ENCODE measurements at places on chromosomes 3 and 15. TPM values are rescaled to one million over a fixed set of nuclear protein-coding genes. Genes with fewer than 3 reads are reported as not detected.

- DNase-seq = no peak
Measured at GRCh38 chr3:120749843-120750242, 7.3 kb downstream of the GTF2E1 start.

DNA sequence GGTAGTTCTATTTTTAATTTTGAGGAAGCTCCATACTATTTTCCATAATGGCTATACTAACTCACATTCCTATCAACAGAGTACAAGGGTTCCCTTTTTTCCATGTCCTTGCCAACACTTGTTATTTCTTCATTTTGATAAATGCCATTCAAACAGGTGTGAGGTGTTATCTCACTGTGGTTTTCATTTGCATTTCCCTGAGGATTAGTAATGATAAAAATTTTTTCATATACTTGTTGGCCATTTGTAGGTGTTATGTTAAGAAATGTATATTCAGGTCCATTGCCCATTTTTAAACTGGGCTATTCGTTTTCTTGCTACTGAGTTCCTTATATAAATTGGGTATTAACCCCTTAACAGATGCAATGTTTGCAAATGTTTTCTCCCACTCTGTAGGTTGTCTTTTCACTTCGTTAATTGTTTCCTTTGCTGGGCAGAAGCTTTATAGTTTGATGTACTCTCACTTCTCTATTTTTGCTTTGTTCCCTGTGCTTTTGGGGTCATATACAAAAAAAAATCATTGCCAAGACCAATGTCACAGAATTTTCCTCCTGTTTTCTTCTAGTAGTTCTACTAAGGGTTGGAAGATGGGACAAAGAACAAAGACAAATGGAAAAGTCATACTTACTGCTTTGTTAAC, 11.0 kb upstream of the VPS39 start:
- DNase-seq = no peak

DNA sequence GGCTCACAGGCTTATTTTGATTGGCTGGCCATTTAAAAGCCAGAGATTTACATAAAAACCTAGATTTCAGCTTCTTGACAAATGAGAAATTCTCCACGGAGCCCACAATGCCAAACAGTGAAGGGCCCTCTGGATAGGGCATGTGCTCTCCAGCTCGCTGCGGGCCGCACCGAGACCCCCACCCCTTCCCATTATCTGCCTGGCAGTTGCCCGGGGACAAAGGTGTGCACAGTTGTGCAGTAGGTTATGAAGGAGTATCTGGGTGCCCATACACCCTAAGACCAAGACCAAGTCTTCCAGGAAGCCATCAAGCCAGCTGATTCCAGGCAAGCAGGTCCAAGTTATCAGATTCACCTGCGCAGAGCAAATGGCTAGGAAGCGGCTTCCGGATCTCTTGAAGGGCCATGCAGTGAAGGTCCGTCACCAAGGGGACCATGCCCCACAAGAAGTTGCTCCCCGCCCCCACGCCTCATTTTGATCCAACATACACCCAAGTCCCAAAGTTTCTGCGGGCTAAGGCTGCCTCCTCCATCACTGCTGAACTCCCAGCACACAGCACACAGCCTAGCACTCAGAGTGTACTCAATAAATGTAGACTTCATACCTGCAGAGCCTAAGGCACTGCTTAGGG, 1.3 kb downstream of the MRPS25 start:
- DNase-seq = no peak

DNA sequence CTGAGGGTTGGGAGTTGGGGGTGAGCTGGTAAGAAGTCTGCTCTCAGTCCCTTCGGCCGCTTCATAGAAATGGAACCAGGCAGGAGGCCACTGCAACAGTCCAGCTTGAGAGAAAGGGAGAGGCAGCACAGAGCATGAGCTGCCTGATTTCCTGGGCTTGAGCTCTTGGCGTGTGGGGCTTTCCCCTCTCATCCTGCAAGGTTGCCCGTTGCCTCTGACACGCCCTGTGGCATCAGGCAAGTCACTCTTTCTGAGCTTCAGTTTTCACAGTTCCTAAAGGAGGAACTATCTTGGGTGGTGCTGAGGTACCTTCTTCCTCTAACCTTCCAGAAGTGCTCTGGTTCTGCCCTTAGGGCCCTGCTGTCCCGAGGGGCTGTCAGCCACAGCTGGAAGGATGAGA, 4.9 kb downstream of the MESP2 start:
- no peak for DNase-seq

DNA sequence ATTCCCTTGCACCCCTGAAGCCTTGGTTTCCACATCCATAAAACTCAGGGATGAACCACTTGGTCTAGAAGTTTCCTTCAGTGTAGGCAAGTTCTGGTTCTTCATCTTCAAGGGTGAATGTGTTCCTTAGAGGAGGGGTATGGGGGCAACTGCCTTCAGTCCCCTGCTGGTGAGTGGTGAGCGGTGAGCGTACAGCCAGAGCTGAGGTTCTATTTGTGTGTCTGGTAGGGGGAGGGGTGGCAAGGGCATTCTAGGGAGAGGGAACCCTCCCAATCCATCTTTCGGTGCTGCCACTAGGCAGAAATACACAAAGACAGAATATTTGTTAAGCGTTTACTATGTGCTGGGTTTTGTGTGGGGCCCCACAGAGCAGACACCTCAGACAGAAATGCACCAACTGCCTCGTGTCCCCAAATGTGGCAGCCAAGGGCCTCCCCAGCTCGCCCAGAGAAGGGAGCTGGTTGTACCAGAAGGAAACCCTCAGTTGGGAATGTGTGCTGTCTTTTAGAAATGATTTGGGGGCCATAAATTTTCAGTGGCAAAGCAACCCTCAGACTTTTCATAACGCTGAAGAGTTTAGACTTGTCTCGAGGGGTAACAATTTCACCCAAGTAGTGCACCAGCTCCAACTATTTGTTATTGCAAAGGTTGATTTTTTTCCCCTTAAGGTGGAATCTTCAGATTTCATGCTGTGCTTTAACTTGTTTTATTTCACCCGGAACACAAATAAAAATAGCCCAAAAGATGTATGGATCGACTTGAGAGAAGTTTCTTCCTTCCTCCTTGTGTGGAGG, 137.6 kb downstream of the FBLN2 start:
- DNase-seq = peak; percentile 63

DNA sequence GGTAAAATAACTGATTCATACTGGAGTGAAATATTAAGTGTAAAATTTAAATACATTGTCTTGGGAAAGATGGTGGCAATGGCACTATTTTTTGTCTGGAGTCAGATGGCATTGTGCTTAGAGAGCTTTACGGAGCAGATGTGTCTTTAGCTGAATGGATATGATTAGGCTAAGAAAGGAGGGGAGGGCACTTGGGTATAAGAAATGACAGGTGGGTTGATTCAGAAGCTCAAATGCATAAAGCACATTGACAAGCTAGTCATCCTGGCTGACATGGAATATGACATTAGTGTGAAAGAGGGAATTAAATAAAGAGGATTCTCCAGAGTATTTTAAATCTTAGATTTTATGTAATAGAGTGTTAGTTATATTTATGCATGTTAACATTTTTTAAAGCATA, 570.1 kb upstream of the CBLB start:
- peak; percentile 55 for DNase-seq

DNA sequence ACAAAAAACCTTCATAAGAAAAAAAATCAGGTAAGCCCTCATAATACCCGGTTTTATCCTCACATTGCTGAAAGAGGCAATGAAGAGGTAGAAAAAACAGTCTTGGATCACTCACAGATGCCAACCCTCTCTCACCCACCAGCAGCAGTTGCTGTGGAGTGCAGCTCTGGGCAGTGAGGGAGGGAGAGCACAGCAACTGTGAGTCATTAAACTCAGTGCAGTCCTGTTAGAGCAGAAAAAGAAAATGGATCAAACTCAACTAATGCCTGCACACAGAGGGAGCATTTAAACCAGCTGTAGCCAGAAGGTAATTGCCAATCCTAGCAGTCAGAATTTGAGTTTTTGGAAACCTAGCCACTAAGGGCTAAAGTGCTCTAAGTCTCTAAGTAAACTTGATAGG, 1050.6 kb upstream of the ALCAM start:
- no peak for DNase-seq

DNA sequence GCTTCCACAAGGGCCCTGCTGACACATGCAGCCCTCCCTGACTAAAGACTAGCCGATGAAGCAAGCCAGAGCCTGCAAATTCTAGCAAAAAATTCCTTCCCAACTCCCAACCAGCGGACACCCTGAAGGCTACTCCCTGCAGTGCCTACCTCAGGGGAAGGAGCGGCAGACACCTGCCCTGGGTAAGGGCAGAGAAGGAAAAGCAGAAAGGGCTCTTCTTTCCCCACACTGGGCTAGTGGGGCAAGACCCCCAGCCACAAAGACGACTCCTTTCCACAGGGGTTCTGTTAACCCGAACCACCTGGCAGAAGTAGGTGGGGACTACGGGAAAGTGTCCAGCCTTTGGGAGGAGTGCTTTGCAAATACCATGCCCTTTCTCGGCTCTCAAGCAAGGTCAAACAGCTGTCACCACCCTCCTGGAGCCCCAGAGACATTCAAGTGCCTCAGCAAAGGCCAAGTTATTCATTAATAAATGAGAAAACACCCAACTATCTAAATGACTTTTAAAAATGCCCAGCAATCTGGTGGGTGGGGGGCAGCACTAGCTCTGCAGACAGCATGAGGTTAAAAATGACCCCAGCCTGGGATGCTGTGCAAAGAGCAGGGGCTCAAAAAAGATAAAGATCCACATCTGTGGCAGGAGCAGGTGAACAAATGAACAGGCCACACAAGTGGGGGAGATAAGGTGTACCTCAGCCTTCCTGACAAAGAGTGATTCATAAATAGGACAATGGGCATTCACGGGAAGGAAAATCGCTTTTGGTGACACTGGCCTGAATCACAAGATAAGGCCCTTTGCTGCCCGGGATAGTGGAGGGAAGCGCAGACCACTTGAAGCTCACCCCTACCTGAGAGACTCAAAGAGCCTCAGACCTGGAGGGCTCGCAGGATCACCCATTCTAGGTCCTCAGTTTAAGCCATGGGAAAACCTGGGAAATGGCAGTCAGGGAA, 33.0 kb downstream of the CCDC12 start:
- no peak for DNase-seq

GRCh38 chr15:20341901-20342600, 199.5 kb downstream of the GOLGA6L6 start:
- no peak for DNase-seq

DNA sequence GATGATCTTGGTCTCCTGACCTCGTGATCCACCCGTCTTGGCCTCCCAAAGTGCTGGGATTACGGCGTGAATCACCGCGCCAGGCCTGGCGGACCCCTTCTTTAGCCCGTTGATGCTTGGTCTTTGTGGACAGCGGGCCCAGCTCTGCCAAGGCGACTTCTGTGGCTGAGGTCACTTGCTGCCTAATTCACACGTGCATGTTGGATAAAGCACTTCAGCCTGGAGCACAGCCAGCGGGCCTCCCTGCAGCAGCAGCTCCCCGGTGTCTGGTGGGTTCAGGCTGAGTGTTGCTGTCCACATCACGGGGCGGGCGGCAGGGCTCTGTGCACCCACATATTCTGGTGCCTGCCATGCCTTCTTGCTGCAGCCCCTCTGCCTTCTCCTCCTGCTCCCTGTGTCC, 88.4 kb downstream of the DGKG start:
- DNase-seq = no peak

DNA sequence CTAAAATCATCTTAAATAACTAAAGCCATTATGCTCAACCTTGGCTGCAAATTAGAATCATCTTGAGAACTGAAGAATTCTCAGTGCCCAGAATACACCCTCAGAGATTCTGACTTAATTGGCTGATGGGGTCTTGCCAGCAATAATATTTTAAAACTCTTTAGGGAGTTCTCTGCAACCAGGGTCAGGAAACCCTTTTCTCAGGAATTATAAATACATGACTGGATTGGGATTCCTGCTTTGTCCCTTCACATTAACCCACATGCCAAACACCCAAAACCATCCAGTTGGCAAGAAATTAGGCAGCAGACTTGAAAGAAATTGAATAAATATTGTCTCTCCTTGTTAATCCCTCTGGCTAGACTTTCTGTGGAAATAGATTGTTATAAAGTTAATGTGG, 482.3 kb upstream of the NECTIN3 start:
- no peak for DNase-seq

GRCh38 chr15:26864664-26865191, 2.1 kb upstream of the GABRA5 start:
- DNase-seq = peak; percentile 85

DNA sequence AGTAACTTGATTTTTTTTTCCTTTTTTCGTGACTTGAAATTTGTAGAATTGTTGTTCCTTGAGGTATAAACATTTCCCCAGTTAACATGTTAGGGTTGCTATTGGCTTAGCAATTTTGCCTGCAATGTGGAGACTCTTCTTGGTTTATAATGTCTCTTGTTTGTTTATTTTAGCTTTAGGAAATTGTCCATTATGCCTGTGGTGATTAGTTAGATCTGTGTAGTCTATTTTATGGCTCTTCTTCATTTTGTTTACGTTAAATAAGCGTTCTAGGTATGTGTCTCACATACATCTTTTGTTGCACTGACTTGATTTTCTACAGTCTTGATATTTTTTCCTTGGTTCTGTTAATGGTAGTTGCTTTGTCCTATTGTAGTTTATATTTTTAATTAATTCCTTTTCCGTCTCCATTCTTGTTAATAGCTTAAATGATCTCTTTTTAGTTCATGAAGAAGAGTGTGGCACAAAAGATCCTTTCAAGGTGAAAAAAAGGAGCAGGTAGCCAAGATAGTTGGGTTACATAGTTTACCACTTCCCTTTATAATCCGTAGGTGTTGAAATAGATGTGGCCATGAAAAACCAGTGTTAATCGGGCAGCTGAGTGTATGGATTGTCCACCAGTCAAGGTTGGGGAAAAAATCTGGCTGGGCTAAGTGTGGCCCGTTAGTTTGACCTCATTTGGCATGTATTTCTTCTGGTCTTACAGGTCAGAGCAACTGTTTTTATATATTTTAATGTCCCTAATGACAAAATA, 12.1 kb downstream of the IQGAP1 start:
- DNase-seq = no peak

- peak; percentile 34 for DNase-seq
Measured at GRCh38 chr15:33068511-33068990, 126.0 kb downstream of the FMN1 start.

DNA sequence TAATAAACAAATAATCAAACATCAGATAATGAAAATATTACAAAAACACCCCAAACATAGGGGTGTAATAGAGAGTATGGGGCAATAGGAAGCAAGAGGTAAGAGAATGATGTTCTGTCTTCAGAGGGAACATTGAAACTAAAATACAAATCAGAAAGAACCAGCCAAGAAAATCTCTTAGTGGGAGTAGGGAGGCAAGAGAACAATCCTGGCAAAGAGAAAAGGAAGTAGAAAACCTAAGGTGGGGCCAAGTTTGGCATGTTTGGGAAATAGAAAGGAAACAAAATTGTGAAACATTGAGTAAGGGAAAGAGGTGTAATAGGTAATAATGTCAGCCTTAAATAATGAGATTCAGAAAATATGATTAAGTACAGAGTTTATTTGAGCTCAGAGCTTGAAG, 467.1 kb downstream of the RBMS3 start:
- DNase-seq = no peak

- no peak for DNase-seq
Measured at GRCh38 chr3:14803981-14804834, 14.6 kb upstream of the FGD5 start.

ERICH6 gene
- polyA plus RNA-seq = not detected

ZNF385D gene
- 0.75 TPM for polyA plus RNA-seq

TTLL13 gene
- polyA plus RNA-seq = not detected

SCAANT1 gene
- polyA plus RNA-seq = not detected

SLC30A4 gene
- 1.7 TPM for polyA plus RNA-seq

All from brain (organoid and tissue), 16 donors.